Spinal cord (tissue), 10 donors: ENCODE measurements at places on chromosomes 6 and 20. TPM values are rescaled to one million over a fixed set of nuclear protein-coding genes. Genes with fewer than 3 reads are reported as not detected.

DNA sequence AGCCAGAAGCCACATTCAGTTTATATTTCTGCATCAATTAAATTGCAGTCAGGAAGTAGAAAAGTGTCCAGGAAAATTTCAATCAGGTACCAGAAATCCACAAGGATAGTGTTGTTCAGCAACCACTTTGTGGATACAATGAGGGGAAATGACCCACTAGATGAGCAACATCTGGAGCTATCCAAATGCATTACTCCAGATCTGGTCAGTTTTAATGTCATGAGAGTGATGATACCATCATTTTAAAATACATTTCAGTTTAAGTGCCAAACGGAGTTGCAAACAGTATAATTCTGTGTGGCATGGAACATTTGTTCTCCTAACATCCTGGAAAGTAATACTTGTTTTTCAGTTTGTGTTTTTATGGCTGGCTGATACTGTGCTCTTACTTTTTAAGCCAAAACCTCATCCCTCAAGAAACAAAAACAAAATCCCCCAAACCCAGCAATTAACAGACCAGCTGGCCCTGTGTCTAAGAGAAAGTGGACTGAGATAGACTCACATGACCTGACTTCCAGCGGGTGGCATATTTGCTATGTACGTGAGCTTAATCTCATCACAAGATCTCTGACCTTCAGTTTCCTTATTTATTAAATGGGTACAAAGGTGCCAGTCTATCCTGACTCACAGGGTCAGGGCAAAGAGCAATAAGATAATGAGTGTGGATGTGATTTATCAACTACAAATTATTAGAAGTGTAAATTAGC lies 58.8 kb upstream of the CNKSR3 start:
- H3K27me3 ChIP-seq = no peaks in the 10 kb centered on the region
- H3K4me1 ChIP-seq = no peaks in the 10 kb centered on the region
- no peak overlapping the region for H3K27ac ChIP-seq
- H3K36me3 ChIP-seq = no peaks in the 10 kb centered on the region

- no peak for DNase-seq
- no peaks in the 10 kb centered on the region for H3K27me3 ChIP-seq
- H3K27ac ChIP-seq = no peak overlapping the region
- no peaks in the 10 kb centered on the region for H3K36me3 ChIP-seq
- peaks cover 3% of the 10 kb centered on the region for H3K4me1 ChIP-seq
Measured at GRCh38 chr20:6882561-6883291, 115.2 kb downstream of the BMP2 start.

SPATS1 gene
- total RNA-seq = 0.88 TPM

GNAS gene
- 927 TPM for total RNA-seq

DNA sequence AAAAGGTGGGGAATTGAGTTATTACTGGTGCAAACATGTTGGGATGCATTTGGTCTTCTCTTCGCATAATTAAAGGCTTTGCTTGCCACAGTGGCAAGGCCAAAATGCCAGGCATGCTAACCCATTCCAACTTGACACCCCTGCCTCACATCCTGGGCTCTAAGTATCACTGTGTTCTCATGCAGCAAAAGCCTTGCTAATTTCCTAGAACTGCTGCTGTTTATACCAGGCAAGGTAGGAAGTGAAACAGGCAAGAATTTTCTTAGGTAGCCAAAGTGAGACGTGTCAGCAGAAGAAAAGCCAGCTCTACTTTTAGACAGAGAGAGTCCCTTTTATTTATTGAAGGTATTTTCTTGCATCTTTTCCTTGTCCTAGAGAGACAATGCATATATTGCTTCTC lies 41.2 kb downstream of the LYRM2 start:
- DNase-seq = no peak
- no peak overlapping the region for H3K4me3 ChIP-seq
- no peaks in the 10 kb centered on the region for H3K4me1 ChIP-seq
- H3K36me3 ChIP-seq = peaks cover 5% of the 10 kb centered on the region
- no peaks in the 10 kb centered on the region for H3K27me3 ChIP-seq
- H3K27ac ChIP-seq = no peak overlapping the region

DNA sequence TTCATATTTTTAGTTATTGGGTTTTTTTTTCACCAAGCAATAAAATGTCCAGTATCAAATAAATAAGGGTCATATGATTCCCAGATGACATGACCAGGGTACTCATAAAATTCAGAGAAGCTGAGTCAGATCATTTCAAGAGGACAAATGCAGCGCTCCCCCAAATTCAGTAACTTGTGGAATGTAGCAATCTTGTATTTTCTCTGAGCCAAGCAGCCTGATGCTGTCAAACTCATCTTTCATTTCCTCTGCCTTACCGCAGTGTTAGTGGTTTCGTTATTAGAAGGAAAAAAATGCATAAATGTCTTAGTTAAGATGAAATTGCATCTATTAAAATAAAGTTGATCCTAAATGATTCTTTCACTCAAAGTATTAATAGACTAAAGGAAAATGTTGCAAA lies 57.8 kb upstream of the EDN1 start:
- no peaks in the 10 kb centered on the region for H3K36me3 ChIP-seq
- no peak overlapping the region for H3K4me3 ChIP-seq
- no peak for DNase-seq
- H3K27ac ChIP-seq = no peak overlapping the region
- no peaks in the 10 kb centered on the region for H3K27me3 ChIP-seq

DNA sequence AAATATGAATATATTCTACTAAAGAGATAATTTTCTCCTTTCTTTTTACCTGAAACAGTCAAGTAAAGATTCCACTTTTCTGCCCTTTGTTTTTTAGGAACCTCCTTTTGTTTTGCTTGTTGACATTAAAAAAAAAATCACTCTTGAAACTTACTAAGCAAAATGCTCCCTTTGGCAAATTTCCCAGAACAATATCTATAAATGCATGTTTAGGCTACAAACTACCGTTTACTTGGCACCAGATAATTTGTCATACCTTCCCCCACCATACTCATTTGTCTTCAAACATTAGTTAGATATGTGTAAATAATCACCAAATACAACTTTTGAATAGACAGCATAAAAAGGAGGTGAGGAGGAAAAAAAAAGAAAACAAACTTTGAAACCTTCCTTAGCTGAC lies 604.7 kb downstream of the RFPL4B start:
- no peaks in the 10 kb centered on the region for H3K36me3 ChIP-seq
- H3K27ac ChIP-seq = no peak overlapping the region
- H3K4me1 ChIP-seq = no peaks in the 10 kb centered on the region

PPIL6 gene
- total RNA-seq = 15.3 TPM

DNA sequence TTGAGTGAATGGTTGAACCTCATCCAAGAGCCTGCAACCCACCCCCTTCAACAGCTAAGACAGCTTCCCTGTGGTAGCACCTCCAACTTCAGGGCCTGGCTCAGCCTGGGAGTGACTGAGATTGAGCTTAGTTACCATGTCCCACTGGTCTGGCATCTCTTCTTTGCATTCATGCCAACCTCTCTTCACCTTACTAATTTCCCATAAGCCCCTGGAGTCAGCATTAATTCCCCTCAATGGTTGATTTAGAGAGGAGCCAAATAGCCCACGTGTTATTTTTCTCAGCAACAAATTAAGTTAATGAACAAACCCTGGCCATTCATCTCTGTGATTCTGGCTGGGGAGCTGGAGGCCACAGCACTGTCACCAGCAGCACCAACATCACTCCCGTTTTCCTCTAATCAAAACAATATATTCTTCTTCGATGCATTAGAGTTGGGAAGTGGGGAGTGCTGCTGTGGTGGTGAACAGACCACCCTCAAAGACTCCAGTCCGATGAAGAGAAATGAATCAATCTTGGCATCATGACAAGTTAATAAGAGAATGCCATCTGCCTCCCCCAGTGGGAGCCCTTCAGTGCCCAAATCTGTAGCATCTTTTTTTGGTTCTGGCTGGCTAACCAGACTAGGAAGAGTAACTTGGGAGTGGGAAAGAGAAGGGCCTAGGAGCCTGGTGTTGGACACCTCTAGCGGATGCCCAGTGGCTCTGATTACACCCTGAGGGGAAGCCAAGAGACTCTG lies 316.9 kb upstream of the RNF24 start:
- no peaks in the 10 kb centered on the region for H3K27me3 ChIP-seq
- H3K4me1 ChIP-seq = peaks cover 3% of the 10 kb centered on the region
- H3K36me3 ChIP-seq = no peaks in the 10 kb centered on the region

- H3K27me3 ChIP-seq = no peaks in the 10 kb centered on the region
- no peak overlapping the region for H3K27ac ChIP-seq
- no peaks in the 10 kb centered on the region for H3K4me1 ChIP-seq
- no peak for DNase-seq
Measured at GRCh38 chr6:149410557-149410956, 10.5 kb downstream of the SUMO4 start.

GRCh38 chr6:46903175-46903574 lies 18.6 kb downstream of the ADGRF5 start:
- DNase-seq = no peak
- H3K4me3 ChIP-seq = no peak overlapping the region
- peak overlapping the region; percentile 29 for H3K27ac ChIP-seq
- H3K4me1 ChIP-seq = no peaks in the 10 kb centered on the region
- H3K36me3 ChIP-seq = no peaks in the 10 kb centered on the region
